Right kidney (tissue), 9 donors: ENCODE measurements at places on chromosomes 3 and 15.

DNA sequence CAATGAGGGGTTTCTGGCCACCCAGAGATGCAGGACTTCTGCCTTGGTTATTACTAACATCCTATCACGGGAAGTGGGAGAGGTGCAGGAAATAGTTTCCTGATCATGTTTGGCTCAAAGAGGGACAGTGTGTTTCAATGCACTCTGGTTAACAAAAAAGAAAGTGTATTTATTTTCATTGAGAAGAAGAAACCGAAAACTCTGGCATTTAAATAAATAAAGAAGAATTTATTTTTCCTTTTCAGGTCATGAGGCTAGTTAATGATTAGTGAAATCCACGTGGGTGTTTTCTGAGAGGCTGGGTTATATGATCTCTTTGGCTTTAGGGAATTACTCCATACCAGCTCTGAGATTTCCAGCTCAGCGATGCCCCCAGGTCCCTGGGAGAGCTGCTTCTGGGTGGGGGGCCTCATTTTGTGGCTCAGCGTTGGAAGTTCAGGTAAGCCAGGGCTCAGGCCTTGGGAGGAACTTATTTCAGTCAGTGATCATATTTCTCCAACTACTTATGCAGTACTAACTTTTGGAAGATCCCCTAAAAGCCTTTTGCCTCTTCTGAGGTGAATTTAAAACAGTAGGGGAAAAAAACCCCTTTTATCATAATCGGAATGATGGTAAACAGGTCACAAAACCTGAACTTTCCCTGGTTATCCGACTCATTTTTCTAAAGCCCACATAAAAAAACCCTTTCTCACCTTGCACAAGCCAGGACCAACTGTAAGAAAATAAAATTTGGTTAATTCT lies at the start of gene PLA1A:
Gene PLA1A, plus strand, starts transcription at position 338 of the 741 bp plus-strand sequence. Its CDS starts 29 bp downstream, at position 367.
- DNase-seq = no peak

- DNase-seq = no peak
Measured at GRCh38 chr3:60017631-60018030, 967.8 kb upstream of the CFAP20DC start.

DNA sequence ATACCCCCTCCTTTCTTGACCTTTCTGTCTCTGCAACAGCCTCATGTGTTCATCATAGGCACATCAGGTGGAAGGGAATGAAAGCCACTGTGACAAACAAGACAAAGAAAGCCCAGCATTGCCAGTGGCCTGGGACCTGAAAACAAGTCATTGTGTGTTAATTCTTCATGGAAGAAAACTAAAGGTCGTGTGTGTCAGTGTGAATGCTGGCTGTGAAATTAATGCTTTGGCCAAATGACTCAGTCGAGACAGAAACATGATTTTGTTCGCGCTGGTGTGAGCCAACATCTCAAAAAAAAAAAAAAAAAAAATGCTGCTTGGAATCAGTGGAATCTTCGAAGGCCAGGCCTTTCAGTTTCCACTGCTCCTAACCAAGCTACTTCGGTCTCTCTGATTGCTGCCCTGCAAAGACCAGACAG lies 386.5 kb upstream of the PROK2 start:
- DNase-seq = no peak

DNA sequence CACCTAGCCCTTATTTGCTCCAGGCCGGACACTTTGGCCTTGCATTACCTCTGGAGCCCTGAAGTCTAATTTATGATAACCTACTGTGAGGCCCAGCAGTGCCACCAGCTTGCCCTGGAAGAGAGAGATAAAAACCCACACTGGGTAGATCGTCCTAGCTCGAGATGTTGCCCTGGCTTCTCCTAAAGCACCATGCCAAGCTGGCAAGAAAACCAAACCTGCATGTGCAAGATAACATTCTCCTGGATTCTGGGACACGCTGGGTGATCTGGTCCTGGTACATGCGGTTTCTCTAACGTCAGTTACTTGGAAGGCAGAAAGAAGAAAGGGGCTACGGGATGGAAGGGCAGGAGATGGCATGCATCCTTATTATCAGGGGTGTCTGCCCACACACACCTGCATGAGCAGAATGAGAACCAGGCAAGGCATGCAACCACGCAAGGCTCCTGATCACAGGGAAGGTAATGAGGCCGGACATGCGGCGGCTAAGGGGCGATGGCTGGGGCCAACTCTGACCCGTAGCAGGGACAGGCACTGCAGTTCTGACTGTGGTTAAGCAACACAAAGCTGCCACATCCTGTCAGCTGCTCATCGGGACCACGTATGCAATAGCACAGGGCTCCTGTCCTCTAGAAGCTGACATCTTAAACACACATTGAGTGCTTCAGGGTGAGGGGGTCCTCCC lies 73.0 kb downstream of the OXNAD1 start:
- DNase-seq = no peak

GRCh38 chr3:13314877-13315276 lies 105.2 kb downstream of the NUP210 start:
- no peak for DNase-seq

DNA sequence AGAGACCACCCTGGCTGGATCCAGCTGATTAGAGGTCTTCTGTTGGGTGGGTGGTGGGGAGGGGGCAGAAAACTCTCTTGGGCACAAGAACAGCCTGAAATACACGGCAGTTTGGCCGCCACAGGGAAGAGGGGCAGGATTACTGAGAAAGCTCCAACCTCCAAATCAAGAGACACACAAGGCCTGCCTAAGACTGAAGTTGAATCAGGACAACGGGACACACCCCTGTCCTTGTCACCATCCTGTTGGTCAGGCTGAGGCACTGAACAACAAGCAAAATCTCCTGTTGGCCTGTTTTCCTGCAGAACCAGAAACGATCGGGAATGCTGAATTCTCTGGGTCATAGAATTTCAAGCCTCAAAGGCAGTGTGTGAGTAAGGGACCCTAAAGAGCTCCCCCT lies 247.8 kb downstream of the FAM43A start:
- DNase-seq = no peak

DNA sequence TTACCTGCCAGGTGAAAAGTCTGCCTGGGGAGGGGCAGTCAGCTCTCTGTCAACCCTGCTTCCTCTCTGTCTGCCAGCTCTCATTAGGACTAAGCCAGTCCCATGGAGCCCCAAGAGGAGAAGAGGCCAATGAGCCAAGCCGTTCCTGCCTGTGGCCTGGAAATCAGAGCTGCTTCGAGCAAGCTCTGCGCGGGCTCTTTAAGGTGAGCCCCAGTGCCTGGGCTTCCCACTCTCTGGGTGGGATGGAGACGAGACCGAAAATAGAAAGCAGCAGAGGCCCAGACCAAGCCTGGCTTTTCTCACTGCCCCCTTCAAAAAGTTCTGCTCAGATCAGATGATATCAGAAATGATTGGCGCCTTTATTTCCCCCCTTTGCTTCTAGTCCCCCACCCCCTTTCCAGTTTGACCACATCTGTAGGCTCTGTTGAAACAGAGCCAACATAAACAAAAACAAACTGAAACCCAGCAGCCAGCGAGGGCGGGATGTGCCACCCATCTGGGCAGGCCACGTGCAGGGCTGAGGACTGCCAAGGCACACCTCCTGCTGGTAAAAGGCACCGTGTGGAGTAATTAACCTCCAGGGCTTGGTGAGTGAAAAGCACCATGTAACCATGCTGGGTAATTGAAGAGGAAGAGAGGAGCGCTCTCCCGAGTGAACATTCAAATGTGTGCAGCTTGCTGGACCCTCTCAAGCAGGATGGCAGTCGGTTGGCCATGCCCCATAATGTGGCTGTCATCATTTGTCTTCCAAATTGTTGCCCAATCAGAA lies 471.0 kb upstream of the PROK2 start:
- peak; percentile 76 for DNase-seq

DNA sequence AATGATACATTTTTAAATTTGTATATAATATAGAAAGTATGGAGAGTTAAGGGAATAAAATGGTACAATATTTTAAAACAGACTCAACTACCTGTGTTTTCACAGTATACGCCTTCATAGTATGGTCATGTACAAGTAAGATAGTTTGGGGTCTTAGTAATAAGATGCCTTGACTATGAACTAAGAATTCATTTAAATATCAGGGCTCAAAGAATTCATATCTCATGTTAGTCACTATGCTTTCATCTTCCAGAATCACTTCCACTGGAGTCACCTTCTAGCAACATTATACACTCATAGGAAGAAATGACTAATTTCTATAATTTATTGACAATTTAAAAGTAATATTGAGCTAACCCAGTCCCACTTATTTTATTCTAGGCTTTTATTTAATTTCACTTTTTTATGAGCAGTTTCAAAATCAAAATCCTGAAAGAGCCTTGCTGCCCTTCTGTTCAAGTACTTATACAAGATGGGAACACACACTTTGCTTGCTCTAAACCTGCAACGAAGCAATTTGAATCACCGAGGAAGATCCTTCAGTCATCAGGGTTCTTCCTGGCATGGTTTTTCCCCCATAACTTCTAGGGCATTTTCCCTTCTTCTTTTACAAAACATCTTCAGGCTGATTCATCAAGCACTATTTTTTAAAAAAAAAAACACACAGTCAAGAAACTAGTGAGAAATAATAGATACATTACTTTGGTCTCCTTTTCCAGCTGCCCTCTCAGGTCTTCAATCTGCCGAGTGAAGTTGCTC lies 94.1 kb downstream of the MYH15 start:
- DNase-seq = no peak

DNA sequence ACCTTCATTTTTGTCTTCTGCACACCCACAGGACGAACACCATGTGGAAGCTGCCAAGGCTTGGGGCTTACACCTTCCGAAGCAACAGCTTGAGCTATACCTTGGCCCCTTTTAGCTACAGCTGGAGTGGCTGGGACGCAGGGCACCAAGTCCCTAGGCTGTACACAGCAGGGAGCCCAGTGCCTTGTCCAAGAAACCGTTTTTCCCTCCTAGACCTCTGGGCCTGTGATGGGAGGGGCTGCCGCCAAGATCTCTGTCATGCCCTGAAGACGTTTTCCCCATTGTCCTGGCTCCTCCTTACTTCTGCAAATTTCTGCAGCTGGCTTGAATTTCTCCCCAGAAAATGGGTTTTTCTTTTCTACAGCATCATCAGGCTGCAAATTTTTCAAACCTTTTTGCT lies 7.8 kb downstream of the CNTN4 start:
- no peak for DNase-seq

- no peak for DNase-seq
Measured at GRCh38 chr3:128009952-128010846, 42.0 kb upstream of the SEC61A1 start.

GRCh38 chr15:25248583-25249235 lies 190.1 kb downstream of the UBE3A start:
- DNase-seq = no peak
